ACHN (cell line): ENCODE measurements at places on chromosomes 2 and 18.
A peak's percentile ranks its signal among the peaks of the same experiment; 100 is the strongest.

GRCh38 chr2:232207174-232207573 is 171.4 kb upstream of the ALPP start:
- no peak for DNase-seq

GRCh38 chr2:29323961-29324360 is 208.7 kb downstream of the CLIP4 start:
- DNase-seq = no peak

GRCh38 chr18:74652392-74652988 is 54.8 kb downstream of the ZNF407 start:
- peak; percentile 36 for DNase-seq

DNA sequence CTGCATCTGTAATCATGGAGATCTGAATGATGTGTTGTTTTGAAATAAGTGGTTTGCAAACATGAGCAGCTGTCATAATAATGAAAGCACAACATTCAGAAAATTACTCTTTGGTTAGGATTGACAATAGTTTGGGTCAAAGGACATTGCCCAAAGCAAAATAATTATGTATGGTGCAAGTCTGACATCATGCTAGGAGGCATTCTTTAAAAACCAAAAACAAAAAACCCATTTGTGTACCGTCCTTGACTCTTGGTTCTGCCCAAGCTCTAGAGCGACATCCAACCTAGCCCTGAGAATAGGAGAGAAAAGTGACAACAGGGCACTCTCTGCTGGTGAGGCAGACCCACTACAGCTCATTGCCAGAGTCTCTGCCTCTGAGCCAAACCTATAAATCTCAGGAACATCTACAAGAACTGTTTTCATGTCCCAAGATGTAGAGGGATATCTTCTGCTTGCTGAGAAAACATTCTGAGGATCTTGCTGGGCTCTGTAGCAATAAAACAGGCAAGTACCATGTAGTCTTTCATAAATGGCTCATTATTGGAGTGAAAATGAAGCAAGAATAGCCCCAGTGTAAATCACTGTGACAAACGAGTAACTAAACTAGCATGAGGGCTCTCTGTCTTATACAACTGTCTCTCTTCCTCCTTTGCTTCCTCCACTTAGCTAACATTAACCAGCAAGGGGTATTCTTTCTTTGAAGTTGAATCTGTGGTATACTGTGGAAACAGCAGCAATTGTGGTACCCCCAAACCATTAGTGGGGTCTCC is 266.8 kb upstream of the CXCR4 start:
- peak; percentile 48 for DNase-seq

DNA sequence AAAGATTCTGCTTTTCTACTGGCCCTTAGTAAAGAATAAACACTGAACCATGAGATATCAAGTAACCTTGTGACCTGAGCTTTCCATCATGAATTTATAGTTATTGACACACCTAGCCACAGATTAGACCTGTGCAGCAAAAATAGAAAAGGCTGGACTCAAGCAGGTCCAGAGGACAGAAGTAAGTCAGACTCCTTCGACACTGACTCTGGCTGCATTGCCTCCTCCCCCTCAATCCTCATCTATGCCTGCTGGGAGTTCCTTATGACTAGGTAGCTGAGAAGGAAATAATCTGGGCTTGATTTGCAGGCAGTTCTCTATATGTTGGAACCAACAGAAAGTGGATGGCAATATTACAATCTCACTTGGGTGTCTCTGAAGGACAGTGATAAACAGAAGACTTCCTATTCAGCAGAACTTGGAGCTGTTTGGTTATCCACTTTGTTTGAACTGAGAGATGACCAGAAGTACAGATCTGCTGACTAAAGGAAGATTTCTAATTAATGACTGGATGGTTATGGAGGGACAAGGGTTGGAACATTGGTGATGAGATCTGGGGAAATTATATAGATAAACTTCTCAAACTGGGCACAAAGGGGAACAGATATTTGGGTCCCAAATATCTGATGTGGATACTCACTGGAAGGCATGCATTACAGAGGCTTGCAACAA is 39.4 kb downstream of the ARID5A start:
- no peak for DNase-seq

DNA sequence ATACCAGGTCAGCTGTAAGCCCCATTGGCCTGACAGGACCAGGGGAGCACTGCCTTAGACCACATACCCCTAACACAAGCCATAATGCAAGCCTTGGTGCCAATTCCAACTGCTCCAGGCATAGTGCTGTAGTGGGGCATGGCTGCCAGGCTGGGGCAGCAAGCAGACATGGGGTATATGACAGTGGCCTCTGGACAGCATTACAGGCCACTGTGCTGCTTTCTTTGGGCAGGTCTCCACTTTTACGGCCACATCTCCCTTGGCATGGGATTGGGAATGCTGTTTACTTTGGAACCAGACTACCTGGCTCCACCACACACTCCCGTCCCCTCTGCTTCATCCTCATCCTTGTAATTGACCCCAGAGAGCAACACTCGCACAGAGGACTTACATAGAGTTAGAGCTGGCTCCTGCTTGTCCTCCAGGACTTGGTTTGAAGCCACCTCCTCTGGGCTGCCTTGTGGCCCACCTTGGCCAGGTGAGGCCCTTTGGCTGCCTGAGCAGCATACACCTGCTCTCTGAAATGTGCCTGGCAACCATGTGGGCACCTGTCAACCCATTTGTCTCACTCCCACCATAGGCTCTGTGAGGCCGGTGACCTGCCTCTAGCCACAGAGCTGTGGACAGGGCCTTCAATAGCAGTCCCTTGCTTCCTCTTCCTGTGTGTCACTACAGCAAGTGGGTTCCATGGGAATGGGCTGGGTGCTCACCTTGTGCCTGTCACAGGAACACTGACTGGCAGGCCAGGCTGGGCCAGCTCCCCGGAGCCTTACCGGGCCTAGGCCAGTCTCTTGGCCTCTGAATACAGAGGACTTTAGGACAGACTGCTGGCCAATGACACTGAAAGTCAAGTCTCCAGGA is 262.6 kb upstream of the HS6ST1 start:
- DNase-seq = no peak

- DNase-seq = no peak
Observed at GRCh38 chr2:66095820-66096345, 339.0 kb upstream of the MEIS1 start.

DNA sequence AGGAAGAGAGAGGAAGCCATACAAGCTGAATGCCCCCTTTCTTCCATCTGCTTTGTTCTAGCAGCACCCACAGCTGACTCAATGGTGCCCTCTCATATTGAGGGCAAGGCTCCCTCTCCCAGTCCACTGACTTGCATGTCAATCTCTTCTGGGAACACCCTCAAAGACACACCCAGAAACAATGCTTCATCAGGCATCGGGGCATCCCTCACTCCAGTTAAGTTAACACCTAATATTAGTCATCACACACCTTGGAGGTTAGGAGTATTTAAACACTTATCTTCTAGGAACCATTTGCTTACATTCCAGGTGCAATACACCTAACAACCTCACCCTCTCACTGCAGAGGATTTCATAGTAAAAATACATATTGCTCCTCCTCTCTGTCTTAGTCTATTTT is 993.5 kb upstream of the DDX18 start:
- no peak for DNase-seq

GRCh38 chr18:76351961-76352581 is 143.0 kb downstream of the ZNF516 start:
- peak; percentile 70 for DNase-seq

DNA sequence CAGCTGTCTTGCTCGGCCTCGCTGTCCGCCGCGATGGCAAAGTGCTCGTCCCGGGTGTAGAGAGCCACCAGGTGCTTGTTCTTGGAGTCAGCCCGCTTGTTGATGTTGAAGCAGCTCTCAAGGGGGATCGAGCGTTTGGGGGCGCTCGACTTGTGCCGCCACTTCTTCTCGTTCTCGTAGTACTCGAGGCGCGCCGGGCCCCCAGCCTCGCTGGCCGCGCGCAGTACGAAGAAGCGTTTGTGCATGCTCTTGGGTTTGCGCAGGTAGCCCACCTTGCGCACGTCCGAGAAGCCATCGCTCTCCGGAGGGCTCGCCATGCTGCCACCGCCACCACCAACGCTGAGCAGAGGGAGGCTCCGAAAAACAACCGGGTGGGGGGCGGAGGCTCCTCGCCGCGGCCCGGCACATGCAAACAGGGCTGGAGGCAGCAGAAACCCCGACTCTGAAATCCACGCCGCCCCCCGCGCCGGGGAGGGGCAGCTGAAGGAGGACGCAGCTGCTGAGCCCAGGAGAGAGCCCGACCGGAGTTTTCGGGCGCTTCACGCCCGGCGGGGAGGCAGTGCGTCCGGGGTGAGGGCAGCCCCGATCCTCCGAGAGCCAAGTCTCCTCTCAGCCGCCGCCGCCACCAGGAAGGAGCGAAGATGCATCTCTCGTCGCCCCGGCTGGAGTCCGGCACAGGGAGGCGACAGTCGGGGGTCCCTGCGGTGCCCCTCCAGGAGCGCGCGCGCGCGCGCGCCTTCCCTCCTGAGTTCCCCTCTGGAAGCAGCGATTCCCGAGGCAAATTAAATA is 1.0 kb downstream of the IRS1 start:
- DNase-seq = peak; percentile 25
